Left lung (tissue), 14 donors: ENCODE measurements at places on chromosomes 2 and 18. TPM values are rescaled to one million over a fixed set of nuclear protein-coding genes. Genes with fewer than 3 reads are reported as not detected.

The RAD51AP2 gene
- 0.60 TPM for polyA plus RNA-seq

The STAT4 gene
- 6.5 TPM for polyA plus RNA-seq

The IL1RL2 gene
- 1.4 TPM for polyA plus RNA-seq

The GNLY gene
- polyA plus RNA-seq: 2.3 TPM

The PLCL1 gene
- polyA plus RNA-seq: 12.1 TPM

The MC2R gene
- polyA plus RNA-seq: 0.29 TPM

The MAL gene
- polyA plus RNA-seq: 1.5 TPM

The MC4R gene
- polyA plus RNA-seq: 0.86 TPM

The EFR3B gene
- 10.5 TPM for polyA plus RNA-seq

The MGAT4A gene
- polyA plus RNA-seq: 18.8 TPM

The ZBTB7C gene
- polyA plus RNA-seq: 2.7 TPM

The CGREF1 gene
- polyA plus RNA-seq: 0.52 TPM

The SNORC gene
- polyA plus RNA-seq: 1.9 TPM

The DAW1 gene
- polyA plus RNA-seq: 2.9 TPM

DNA sequence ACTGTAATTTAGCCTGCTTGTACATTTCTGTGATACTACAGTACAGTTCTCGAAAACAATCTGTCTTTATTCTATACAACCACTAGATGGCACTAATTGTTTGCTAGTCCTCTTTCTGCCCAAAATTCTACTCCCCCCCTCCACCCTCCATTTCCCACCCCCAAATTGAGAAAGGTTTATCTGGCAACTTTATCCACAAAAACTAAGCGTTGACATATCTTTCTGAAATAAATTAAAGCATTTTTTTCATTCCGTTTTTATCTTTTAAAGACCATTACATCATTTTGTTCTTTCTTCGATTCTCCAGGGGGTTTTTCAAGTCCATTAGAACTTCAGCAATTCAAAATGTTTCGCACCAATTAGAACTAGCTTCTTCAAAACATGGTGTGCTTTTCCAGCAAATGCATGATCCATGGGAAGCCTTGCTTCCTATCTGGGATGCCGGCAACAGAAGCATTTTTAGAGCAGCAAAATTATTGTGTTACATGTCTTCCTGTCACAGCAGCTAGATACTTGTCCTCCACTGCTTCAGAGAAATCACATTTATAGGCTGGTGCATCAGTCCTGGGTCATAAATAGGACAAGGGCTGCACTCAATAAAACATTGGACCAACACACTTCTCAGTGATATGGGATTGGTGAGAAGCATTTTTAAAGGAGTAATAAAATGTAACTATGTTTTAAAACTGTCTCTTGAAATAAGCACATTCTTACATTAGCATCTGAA is 241.3 kb downstream of the PAX3 start:
- no peak for DNase-seq

- DNase-seq: no peak
Measured at GRCh38 chr2:224646242-224646846, 61.2 kb upstream of the CUL3 start.

GRCh38 chr2:106065268-106065982 is 128.7 kb downstream of the UXS1 start:
- DNase-seq: no peak

- DNase-seq: no peak
Measured at GRCh38 chr2:46876741-46877384, 38.7 kb downstream of the MCFD2 start.

- peak; percentile 47 for DNase-seq
Measured at GRCh38 chr2:120379916-120380893, 34.3 kb downstream of the INHBB start.

DNA sequence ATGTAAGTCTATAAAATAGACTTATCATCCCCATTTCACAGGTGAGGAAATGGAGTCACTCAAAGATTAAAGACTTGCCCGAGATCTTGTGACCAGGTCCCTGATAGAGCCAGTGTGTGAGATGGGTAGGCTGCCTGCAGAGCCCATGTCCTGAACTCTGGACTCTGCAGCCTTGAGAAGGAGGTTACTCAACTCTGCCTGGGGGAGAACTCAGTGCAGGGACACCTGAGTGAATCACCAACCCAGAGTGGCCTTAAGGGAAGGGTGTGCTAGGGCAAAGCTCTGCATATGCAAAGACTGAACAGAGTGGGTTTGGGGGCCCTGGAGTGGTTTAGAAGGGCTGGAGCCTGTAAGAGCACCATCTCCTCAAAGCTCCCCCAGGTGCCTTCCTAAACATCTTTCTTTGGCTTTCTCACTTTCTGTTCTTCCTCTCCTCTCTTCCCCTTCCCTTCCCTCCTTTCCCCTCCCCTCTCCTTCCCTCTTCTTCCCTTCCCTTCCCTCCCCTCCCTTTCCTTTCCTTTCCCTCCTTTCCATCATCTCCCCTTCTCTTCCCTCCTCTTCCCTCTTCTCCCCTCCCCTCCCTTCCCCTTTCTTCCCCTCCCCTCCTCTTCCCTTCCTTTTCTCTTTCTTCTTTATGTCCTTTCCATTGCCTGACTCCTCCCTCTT is 67.6 kb downstream of the CELF4 start:
- no peak for DNase-seq

DNA sequence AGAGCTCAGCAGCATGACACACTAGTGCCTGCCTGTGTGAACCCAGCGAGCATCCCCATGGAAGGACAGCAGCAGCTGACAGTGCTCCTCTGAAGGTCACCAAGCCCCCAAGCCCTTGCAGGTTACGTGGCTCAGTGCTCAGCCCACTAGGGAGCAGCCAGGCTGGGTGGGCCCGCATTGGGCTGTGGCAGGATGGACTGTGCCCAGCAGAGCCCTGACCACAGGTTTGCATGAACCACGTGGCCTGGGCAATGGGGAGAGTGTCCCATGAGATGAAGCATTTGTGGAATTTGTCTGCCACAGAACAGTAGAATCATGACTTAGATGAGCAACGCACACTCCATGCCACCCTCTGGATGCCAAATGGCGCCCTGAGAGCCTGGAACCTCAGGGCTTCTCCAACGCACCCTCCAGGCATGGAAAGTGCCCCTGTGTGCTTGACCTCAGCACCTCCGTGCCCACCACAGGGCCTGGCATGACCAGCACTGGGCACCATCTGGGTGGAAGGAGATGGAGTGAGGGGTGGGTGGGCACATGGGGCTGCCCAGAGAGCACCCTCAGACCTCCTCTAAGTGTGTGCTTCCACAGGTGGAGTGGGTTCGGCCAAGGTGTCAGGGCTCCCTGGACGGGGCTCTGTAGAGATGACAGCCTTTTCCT is 216.1 kb upstream of the RAB6C start:
- DNase-seq: no peak

DNA sequence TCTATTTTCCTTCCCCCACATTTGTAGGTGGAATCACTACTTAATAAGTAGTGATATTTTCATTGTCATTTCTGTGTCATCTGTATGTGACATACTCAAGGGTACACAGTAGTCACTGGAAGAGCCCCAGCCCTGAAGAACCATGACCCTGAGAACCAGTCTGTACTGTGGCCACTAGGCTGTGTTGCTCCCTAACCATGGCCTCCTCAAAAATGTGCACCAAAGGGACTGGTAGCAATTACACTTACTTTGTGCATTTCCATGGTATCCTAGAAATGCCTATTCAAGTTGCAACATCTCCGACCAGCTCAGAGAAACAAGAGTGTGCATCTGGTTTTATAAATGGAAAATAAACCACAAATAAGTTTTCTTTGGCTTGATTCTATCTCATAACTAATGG is 155.1 kb downstream of the DOCK10 start:
- no peak for DNase-seq

DNA sequence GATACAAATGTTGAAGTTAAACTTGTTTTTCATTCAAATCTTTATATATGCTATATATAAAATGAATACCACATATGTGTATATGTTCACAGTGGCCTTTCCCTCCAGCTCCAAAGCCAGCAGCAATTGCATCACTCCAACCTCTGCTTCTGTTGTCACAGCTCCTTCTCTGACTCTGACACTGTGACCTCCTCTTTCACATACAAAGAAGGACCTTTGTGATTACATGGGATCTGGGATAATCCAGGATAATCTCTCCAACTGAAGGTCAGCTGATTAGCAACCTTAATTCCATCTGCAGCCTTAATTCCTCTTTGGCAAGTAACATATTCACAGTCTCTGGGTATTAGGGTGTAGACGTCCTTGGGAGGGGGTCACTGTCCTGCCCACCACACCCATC is 8.4 kb downstream of the FLACC1 start:
- no peak for DNase-seq

DNA sequence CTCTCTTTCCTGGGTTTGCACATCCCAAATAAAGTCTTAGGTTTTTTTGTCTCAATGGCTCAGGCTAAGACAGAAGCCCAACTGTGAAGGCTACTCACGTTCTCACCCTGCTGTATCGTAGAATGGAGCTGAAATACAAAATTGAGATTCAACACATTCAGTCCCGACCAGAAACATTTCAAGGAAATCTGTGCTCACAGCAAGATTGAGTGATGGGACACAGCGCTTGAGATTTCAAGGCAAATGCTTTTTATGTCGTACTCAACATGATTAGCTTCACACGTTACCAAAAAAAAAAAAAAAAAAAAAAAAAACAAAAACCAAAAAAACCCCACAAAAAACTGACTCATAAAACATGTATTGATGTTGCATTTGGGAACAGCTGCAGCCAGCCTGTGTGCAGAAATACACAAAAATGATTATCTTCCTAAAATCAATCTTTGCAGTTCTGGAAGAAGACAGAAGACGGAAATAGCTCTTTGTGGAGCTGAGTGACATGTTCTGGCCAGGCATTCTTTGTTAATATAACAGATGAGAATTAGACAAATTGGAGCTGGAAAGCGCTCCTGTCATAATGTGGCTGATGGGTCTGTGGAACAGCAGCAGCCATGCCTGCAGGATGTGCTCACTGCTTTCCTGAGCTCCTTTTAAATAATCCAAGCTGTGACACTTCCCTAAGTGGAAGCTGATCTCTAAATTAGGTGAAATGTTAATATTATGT is 453.2 kb downstream of the LPIN1 start:
- DNase-seq: no peak

GRCh38 chr18:74499633-74500032 is 3.5 kb downstream of the CNDP2 start:
- DNase-seq: no peak

DNA sequence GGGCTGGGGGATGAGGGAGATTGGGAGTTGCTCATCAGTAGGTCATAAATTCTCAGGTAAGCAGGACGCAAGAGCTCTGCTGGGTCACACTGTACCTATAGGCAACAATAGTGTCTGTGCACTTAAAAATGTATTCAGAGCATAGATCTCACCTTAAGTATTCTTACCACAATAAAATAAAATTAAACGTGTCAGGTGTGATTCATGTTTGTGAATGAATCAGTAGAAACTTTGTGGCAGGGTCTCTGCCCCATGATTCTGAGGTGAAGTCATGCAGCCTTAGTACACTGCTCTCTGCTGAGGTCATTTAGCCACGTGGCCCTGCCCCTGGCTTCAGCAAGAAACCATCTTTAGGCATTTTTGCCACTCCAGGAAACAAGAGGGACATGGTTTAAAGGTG is 253.8 kb downstream of the FBXO15 start:
- DNase-seq: no peak

- peak; percentile 86 for DNase-seq
Measured at GRCh38 chr2:29921560-29921915, at the start of gene ALK. Gene ALK (minus strand): TSS chr2:29921586. CDS start chr2:29920659, 927 bp downstream.

DNA sequence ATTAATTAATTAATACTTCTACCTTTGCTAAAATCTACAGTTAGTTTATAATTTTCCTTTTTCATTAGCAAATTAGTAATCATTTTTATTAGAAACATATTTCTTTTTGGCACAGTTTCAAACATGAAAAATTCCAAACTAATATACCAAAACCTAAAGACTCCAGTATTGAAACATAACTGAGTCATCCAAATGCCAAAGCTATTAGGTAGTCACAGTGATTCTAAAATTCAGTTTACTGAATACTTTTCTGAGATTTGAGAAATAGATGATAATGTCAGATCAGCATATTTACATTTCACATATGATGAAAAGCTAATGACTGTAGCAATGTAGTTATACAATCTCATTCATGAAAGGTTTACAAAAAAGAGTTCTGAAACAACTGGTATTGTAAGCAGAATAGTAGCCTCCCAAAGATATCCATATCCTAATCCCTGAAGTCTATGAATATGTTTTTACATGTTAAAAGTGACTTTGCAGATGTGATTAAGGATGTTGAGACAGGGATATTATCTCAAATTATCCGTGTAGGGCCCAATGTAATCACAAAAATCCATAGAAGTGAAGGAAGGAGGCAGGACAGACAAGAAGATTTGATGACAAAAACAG is 680.2 kb upstream of the CHAC2 start:
- DNase-seq: no peak

GRCh38 chr2:174568425-174568824 is 29.2 kb downstream of the WIPF1 start:
- no peak for DNase-seq

- DNase-seq: no peak
Measured at GRCh38 chr2:65350651-65351056, 81.7 kb downstream of the SPRED2 start.

DNA sequence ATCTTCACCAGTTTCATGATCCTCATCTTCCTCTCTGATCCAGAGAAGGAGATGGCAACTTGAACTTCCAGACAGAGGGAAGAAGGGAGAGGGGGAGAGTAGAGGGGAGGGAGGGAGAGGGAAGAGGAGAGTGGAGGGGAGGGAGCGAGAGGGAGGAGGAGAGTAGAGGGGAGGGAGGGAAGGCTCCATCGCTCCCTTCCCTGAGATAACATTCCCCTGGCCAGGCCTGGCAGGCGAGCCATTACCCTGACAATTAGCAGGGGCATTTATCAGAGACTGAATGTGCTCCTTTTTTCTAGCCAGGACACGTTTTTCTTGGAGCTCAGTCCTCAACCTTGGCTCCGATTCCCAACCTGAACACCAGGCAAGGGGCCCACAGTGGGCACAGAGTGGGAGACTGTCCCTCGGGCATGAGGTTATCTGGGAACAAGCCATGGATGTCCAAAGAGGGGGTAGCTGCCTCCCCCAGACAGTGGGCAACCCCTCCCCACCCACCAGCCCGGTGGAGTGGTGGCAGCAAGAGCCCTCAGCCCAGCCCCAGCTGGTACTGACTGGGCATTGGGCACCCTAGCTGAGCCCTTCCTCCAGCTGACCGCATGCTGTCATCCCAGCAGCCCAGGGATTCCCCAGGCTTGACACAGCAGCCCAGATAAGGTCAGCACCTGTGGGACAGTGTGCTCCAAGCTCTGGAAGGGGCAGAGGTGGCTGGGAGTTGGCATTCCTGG is 81.8 kb downstream of the TNS1 start:
- DNase-seq: no peak

DNA sequence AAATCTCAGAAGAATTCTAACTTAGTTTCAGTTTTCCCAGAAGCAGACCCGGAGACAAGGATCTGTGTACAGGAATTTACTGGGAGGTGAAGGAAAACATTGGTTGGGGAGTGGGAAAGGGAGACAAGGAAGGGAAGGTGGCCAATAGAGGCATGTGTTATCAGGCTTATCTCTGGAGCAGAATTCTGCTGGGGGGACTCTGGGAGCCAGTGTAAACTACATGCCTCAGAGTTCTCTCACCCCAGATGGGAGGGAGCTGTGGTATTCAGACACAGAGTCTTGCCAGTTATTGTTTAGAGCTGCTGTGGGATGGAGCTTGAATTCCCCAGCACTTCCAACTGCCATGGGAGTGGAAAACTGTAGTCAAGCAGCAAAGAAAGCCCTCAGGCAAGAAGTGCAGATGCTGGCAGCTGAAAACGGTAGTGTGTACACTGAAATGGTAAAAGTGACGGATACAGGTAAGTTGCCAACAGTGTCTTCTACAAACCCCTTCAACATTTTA is 19.0 kb downstream of the DNPEP start:
- peak; percentile 66 for DNase-seq

GRCh38 chr2:82875858-82876257 is 1583.2 kb downstream of the SUCLG1 start:
- DNase-seq: no peak

GRCh38 chr2:95166065-95166763 is 605 bp downstream of the ZNF2 start:
- no peak for DNase-seq
